ENCODE measurements at places on chromosomes 7 and 10. TPM values are rescaled to one million over a fixed set of nuclear protein-coding genes. Genes with fewer than 3 reads are reported as not detected.

DNA sequence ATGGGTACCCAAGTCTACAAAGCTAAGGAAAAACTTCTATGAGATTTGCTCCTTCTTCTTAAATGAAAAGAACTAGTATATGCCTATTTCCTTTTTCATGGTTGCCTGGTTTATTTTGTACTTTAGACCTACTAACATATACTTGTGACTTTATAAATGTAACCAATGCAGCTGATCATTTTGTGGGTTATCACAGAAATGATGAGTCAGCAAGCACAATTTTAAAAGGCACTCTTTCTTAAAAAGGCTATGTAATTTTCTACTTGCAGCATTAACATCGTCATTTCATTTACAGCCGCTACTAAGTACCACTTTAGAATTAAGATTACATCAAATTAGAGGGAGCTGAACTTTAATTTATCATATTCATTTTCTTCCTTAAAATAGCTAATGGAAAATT, 13.6 kb downstream of the NEBL start:
- no peak for DNase-seq
- no peaks in the 10 kb centered on the region for H3K36me3 ChIP-seq
- no peak overlapping the region for H3K27ac ChIP-seq
- no peak overlapping the region for H3K4me3 ChIP-seq

DNA sequence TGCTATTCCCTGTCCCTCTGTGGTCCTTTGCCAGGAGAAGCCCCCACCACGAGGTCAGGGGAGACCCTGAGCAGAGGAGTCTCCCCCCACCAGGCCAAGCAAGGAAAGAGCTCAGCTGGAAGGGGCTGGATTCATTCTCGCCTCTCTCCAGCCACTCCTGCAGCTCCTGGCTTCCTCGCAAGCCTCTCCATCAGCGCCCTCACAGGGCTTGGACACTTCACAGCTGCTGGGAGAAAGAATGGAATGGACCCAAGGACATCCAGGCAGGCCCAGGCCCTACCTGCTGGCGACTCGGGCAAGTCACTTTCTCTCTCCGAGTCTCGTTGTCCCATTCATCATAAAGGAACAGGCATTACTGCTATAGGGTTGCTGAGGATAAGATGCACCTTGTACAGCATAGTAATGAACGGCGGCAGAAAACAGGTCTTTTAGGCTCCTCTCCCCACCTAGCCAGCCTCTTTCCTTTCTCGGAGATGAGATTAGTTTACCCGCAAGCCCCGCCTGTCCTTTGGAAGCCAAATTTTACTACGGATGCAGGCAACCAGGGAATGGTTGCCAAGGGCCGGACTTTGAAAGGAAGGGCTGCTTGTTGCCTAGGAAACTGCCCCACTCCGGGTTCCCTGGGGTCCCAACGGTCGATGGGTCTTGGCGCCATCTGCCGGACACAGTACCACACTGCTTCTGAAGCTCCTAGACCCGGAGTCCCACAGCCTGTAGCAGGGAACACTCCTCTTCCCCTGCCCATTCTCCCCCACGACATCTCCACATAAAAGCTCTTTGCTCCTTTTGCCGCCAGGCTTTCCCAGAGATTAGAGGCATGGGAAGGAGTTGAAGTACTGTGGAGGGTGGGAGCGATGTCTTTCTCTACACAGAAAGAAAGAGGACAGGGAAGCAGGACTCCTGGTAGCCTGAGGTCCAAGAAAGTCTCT, 22.3 kb downstream of the IMPDH1 start:
- no peaks in the 10 kb centered on the region for H3K27me3 ChIP-seq
- no peak overlapping the region for H3K27ac ChIP-seq
- H3K4me3 ChIP-seq: no peak overlapping the region
- peaks cover 52% of the 10 kb centered on the region for H3K4me1 ChIP-seq
- H3K36me3 ChIP-seq: no peaks in the 10 kb centered on the region

DNA sequence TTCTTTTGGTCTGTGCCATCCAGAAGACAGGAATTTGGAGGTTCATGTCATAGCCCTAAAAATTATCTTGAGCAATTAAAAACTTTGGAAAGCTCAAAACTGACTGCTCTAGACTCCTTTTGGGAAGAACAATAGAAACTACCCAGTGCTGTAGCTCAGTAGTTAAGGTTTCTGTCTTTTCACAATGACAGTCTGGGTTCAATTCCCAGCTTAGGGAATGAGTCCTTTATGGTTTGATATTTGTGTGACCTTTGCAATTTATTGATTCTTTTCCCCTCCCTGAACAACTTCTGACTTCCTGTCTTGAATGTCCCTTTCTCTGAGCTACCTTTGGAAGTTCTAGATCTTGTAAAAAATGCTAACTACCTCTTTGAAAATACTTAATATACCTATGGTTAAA, 603.3 kb upstream of the IGFBP3 start:
- no peak overlapping the region for H3K4me3 ChIP-seq
- H3K27me3 ChIP-seq: no peaks in the 10 kb centered on the region
- no peak for DNase-seq
- H3K27ac ChIP-seq: no peak overlapping the region
- no peaks in the 10 kb centered on the region for H3K4me1 ChIP-seq
- H3K36me3 ChIP-seq: no peaks in the 10 kb centered on the region

The TMEM176A gene
- not detected for total RNA-seq
